ENCODE measurements at places on chromosomes 1 and 21.

GRCh38 chr1:110481968-110482623, 31.1 kb downstream of the PROK1 start:
- no peak for DNase-seq

DNA sequence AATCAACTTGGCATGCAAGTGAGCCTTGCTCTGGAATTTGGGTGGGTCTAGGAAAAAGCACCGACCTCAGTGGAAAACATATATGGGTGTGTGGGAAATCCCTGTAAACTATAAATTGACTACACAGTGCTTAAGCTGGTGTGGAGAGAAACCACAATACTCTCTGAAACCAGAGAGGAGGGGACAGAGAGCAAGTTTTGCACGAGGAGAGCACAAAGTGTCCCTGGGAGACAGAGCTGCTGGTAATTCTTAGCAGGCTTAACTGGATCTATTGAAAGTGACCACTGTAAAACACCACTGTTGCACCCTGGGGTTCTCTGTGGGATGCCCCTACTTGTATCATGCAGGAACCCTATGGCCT, 12.8 kb downstream of the KCNJ15 start:
- DNase-seq: no peak

- DNase-seq: no peak
Measured at GRCh38 chr1:81304187-81304586, 496.5 kb upstream of the ADGRL2 start.

DNA sequence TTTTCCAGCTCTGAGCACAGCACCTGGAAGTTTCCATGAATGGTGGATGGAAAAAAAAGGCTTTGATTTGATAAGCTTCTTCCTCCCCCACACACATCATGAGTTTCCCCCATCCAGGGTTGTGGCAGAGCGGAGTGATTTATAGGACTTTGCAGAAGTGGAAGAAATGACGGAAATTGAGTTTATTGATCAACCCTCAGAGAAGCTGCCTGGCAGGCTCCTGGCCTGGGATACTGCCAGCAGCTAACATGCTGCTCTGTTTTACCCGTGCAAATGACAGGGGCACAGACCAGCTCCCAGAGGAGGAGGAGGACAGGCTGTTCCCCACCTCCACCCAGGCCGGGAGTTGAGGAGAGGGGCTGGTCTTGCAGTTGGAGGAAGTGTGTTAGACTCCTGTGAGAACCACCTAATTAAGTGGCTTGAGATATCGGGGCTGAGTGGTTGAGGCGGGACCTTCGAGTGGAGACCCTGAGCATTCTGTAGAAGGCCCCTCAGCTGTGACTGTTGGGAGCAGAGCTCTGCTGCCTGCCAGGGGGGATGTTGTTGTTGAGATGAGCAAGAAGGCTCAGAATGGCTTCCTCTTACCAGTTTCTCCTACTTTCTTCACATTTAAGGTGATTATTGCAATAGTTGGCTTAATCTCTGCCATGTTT, 21.8 kb downstream of the ADORA1 start:
- no peak for DNase-seq

DNA sequence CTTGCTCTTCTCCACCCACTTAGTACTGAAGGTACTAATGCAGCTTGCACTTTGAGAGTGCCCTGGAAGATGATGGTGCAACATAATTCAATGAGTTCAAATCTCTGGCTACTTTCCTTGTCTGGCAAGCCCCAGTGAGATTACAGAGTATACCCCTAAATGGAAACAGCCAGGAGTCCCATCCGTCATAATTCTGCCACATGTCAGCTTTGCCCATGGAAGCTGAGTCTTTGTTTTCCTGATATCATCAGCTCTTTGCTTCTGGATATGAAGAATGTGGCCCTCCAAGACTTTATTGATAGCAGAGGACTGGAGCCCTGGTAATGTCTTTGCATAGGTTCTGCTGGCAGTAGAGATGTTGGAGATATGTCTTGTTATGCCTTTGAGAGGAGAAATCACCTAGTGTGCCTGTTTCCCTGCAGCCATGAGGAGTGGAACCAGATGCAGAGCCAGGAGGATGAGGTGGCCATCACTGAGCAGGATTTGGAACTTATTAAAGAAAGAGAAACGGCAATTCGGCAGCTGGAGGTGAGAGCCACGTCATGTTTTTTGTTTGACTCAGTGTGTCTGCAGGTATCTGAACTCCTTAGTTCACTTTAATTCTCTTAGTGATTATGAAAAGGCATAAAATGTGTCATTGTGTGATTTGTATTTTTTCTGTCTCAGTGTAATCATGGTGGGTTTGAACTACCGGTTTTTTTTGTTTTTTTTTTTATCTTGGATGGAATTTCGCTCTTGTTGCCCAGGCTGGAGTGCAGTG, 18.7 kb upstream of the PPP1R8 start:
- no peak for DNase-seq

DNA sequence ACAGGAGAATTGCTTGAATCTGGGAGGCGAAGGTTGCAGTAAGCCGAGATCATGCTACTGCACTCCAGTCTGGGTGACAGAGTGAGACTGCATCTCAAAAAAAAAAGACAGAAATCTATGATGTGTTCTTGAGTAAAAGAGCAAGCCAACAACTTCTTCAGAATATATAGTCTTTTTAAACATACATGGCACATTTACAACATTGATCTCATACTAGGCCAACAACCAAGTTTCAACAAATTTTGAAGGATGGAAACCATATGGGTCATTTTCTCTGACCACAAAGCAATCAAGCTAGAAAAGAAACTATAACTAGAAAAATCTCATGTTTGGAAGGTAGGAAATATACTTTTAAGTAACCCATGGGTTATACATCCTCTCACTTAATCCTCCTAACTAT, 38.3 kb downstream of the PAFAH2 start:
- no peak for DNase-seq

DNA sequence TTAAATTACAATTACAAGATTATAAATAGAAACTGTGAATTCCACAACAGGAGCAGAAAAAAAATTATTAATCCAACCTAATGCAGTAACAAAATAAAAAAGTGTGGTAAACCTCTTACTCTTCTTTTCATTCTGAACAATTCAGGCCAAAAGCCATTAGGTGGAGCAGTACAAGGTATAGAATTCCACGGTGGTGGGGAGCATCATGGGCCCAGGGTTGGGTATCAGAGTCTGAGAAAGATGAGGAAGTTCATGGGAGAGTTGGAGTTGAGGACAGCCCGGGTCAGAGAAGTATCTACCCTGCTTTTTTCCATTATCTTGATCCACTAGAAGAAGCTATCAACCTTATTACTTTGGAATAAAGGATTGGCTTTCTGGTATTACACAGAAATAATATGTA, 586.9 kb downstream of the AGBL4 start:
- no peak for DNase-seq

GRCh38 chr1:6221210-6221784, 14.5 kb downstream of the ICMT start:
- no peak for DNase-seq

DNA sequence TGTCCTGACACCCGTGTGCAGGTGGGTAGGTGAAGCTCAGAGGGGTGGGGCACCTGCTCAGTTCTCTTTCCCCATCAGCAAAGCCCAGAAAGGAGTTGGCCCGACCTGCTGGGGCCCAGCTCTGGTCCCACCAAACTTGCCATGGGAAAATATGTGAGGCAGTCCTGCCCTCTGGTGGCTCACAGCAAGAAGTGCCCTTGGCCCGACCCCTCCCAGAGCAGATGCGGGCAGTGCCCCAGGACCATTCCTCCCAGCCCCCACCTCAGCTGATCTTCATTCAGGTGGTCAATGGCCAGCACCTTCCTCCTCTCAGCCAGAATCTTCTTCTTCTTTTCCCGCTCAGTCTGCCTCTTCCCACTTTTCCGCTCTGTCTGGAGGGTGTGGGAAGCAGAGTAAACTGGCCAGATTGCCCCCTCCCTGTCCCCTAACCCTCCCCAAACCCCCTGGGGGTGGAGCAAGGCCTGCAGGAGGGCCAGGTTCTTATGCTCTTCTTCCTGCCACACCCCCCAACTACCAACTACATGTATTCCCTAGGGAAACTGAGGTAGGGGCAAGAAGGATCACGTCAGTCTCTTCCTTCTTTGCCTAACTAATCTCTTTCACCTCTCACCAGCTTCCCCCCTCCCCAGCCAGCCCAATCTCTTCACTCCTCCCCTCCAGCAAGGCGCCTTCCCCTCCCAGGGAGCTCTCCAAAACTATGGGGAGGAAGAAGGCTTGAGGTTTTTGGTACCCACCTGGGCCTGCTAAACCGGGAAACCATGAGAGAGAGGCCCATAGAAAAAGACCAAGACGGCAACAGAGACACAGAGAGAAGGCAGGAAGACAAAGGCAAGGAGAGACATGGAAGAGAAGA, 15.6 kb downstream of the TNNT2 start:
- DNase-seq: no peak

DNA sequence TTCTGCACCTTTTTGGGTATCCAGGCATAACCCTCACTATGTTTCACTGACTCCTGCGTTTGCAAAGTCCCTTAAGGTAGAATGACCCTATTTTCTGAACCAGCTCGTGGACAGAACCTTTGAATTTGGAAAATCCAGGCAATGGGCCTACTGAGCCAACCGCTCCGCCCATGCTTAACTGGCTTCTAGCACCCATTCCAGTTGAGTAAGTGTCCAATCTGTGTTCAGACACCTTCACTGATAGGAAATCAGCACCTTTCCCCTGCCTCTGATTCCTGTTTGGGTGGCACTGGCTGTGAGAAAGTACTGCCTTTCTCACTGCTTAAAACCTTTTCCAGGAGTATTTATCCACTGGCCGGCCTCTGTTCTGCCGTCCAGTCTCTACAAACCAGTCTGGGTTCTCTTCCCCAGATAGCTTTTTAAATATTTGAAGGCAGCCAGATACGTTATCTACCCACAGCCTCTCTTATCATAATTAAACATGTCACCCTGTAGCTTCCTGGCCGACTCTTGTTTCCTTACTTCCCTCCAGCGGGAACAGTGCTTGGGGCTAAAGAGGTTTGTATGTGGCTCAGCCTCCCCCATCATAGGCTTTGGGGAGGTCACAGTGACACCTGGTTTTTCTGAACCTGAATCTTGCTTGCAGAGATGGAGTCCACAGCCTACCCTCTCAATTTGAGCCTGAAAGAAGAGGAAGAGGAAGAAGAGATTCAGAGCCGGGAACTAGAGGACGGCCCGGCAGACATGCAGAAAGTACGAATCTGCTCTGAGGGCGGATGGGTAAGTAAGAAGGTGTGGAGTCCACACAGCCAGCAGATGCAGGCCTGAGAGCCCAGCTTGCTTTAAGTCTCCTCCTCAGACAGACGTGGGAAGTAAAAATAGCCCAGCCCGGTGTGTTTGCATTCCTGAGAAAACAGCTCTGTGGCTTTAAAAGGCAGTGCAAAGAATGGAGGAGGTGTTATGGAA, 1.3 kb downstream of the POGK start:
- no peak for DNase-seq

GRCh38 chr1:186212568-186213224, 162.4 kb downstream of the TPR start:
- DNase-seq: peak; percentile 31

DNA sequence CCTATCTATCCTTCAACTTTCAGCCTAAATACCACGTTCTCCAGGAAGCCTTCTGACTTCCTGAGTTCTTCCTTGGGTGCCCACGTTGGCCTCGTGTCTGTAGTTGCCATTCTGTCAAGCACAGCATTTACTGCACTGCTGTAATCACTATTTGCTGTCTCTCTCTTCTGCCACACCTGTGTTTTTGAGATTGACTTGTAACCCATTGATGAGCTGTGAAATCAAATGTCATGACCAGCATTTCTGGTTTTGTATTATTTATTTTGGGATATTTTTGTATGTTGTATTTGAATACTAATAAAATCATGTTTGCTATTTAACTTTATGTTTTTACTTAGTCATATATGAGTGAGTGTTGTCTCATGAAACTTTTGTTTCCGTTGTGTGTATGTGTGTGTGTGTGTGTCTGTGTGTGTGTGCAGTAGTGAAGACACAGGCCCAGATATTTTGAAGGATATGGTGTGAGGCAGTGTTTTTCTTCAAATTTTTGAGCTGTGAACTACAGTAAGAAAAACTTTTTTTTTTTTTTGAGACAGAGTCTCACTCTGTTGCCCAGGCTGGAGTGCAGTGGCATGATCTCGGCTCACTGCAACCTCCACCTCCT, 126.2 kb upstream of the SERBP1 start:
- no peak for DNase-seq

GRCh38 chr1:1841575-1841995, 49.3 kb downstream of the GNB1 start:
- DNase-seq: no peak

DNA sequence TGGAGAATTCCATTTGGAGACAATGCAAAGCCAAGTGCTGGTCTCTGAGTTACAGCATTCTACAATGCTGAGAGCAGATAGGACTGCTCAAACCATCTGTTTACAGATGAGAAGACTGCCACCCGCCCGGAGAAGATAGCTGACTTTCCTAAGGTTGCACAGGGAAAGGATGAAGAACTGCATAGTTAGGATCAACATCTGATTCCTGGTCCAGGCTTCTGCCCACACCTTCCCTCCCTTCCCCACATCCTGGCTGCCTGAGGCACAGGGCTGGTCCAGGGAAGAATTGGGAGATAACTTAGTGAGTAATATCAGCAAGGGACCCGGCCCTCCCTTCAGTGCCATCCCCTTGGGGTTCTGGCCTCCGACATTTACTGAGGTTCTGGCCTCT, 2.0 kb downstream of the SERINC2 start:
- no peak for DNase-seq

DNA sequence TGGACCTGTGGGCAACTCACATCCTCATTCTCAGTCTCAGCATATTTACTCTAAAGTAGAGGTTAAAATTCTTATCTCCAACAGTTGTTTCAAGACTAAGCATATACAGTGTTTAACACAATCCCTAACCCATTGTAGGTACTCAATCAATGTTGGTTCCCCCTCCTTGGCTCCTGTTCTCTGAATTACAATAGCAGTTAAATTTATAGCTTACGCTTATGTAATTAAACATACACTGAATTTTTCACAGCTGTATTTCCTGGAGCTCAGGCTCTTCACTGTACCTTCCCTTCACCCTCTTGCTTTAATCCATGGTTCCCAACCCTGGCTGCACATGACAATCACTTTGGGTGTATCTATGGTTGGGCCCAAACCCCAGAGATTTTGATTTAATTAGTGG, 89.4 kb downstream of the LPAR3 start:
- DNase-seq: no peak

GRCh38 chr1:158554352-158554751, at the start of gene OR6Y1:
OR6Y1 (minus strand) TSS chr1:158554405; CDS start chr1:158548105, 6,300 bp downstream.
- DNase-seq: no peak

GRCh38 chr1:167496797-167497619, 21.3 kb downstream of the CD247 start:
- DNase-seq: no peak

DNA sequence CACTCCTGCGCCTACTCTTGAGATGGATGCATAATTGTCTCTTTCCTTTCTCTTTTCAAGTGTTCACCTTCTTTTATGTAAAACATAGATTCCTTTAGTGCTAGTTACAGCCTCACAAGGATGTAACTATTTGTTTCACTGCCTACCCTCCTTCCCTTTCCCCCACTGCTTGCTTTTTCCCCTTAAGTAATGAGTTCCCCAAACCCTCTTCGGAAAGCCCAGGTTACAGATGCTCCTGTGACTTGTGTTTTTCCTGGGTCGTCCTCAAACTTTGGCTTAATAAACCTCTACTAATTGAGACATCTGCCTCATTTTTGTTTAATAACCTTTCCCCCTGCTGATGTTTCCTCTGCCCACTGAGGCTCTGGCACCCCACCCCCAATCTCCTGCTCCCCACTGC, 39.2 kb downstream of the C21orf91 start:
- DNase-seq: no peak
